ENCODE measurements at places on chromosomes 12 and 14.

- DNase-seq: peak; percentile 82
Observed at GRCh38 chr12:131872154-131873051, 22.0 kb upstream of the ULK1 start.

DNA sequence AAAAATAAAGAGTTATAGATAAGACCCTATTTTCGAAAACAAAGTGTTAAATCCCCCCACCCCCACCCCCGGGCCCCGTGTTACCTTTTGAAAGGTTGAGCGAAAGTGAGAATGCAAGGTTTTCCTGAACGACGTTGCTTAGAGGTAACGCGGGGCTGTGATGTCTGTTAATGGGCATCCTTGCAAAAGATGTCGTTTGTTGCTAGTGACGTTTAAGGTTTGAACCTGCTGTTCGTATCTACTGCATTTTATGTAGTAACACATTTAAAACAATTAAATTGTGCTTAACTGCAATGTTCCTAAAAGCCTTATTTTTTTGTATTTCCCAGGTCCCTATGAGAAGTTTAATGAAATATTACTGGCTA, 1.2 kb downstream of the CPSF6 start:
- no peak for DNase-seq

GRCh38 chr14:74888164-74889158, 6.7 kb downstream of the DLST start:
- DNase-seq: no peak

DNA sequence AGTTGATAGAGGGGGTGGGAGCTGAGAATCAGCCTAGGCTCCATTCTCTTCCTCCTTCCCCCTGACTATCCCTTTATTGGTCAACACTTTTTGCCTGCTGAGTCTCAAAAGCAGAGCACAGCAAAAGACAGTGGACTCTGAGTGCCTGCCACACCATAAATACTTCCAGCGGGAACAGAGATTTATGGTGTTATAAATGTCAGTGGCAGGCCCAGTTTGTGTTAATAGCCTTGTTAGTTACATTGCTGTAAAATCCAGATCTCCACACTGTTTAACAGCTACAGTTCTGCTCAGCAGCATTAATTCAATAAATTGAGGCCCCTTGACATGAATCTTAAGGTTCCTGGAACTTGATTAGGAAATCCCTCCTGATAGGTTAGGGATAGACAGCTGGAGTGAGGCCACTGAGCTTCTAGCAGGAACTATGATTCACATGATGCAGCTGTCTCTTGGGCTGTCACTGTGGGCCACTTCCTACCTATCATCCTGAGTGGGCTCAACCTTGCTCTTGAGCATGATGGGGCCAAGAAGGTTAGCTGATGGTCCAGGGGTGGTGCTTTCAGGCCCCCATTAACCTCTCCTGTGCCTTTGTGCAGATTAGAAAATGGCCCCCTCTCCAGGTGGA, 295.2 kb upstream of the SRRM4 start:
- no peak for DNase-seq

DNA sequence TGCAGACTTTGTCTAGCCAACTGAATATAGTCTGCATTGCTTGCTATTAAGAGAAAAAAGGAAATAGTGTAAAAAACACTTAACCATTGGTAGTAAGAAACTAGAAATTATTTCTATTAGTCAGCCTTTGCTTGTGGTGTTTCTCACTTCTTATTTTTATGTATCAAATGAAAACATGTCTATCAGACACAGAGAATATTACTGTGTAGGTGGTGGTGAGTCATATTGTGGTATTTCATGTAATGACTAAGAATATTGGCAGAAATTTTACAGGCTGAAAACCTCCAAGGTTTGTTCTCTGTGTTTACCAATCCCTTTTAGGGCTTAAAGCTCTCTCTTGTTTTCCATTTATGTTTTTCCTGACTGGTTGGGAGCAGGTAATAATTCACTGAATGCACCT, 87.2 kb downstream of the DAAM1 start:
- DNase-seq: peak; percentile 70

DNA sequence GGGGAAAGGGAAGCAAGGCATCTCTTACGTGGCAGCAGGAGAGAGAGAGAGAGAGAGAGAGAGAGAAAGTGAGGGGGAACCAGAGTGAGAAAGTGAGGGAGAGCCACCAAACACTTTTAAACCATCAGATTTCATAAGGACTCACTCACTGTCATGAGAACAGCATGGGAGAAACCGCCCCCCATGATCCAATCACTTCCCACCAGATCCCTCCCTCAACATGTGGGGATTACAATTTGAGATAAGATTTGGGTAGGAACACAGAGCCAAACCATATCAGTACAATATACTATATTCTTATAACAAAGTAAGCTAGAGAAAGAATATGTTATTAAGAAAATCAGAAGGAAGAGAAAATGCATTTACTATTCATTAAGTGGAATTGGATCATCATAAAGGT, 53.7 kb upstream of the PLXNC1 start:
- no peak for DNase-seq

DNA sequence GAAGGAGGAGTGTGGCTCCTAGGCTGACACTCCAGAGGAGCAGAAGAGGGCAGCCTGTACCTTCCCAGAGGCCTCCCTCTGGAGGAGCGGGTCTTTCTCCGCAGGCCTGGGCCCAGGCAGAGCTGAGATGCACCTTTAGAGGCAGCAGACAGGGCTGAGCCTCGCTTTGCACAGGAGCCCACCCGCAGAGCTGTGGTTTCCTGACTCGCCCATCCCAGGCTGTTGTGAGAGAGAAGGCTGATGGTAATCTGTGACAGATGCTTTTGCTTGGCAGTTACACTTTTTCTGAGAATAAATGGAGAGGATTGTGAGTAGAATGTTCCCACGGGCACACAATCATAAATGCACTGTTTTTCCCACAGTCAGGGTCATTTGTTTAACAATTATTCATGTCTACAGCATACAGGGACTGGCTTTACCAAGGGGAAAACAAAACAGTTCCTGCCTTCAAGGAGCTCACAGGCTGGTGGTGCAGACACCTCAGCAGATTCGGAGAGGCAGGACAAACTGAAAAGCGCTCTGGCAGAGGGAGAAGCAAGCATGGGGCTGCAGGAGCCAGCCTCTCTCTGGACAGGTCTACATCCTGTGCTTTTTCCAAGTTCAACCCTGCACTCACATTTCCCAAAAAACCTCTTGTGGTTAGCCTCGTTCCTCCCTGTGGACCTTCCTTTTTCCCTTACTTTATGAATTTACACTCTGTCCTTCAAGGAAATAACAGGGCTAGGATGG, 13.9 kb downstream of the EVL start:
- DNase-seq: peak; percentile 4

- no peak for DNase-seq
Observed at GRCh38 chr14:87935081-87935828, 57.7 kb downstream of the GALC start.

DNA sequence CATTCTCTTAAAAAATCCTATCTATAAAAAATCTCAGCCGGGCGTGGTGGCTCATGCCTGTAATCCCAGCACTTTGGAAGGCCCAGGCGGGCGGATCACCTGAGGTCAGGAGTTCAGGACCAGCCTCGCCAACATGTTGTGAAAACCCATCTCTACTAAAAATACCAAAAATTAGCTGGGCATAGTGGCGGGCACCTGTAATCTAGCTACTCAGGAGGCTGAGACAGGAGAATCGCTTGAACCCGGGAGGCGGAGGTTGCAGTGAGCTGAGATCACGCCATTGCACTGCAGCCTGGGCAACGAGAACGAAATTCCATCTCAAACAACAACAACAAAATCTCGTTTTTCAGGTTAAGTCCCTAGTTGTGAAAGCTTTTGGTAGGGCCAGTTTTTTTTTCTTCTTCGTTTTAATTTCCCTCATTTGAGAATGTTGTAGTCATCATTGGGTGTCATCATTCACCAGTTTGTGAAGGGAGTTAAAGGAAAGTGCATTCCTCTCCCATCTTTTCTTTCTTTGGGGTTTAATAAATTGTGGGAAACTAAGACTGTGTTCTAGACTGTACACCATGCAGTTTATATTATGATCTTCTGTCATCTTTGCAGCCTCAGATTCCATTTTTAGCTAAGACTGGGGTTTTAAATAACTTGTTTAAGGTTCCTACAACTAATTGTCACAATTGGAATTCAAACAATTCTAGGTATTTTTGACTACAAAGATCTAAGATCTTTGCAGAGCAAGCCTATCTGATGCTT, 23.9 kb downstream of the MDM2 start:
- DNase-seq: no peak

GRCh38 chr14:54470701-54471100, 18.1 kb downstream of the GMFB start:
- no peak for DNase-seq

DNA sequence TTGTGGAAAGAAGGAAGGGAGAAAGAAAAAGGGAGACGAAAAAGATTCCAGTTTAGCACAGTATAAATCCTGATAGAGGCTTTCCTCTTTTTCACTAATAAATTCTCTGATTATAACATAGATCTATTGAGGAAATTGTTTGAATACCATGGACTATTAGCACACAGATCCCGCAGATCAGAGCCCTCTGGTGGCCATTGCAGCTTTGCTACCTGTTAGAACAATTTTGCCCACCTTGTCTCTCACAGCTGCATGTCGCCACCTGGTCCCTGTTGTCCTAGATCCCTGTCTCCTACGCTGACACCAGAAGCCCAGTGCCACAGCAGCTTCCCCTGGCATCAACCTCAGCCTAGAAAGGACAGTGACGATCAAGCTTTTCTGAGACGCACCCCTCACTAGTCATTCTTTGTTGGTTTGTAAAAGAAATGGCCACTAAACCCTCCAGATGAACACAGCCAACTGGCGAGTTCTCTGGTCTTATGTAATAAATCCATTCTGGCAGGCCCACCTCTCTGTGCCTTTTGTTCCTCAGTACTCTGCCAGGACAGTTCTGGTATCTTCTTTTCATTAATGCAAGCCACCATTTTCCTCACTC, 9.9 kb downstream of the GPHB5 start:
- DNase-seq: no peak

- no peak for DNase-seq
Observed at GRCh38 chr12:82357845-82358199, 365 bp downstream of the CCDC59 start.
